Adrenal gland (tissue), 19 donors: ENCODE measurements at places on chromosomes 6 and 20. TPM values are rescaled to one million over a fixed set of nuclear protein-coding genes. Genes with fewer than 3 reads are reported as not detected.

The CCM2L gene
- 6.2 TPM for total RNA-seq

GRCh38 chr6:345747-346385, 45.7 kb upstream of the IRF4 start:
- H3K36me3 ChIP-seq: peaks cover 10% of the 10 kb centered on the region
- peak; percentile 73 for DNase-seq

- H3K36me3 ChIP-seq: no peaks in the 10 kb centered on the region
- H3K27ac ChIP-seq: no peak overlapping the region
- no peaks in the 10 kb centered on the region for H3K27me3 ChIP-seq
- no peak for DNase-seq
- H3K4me1 ChIP-seq: peaks cover 15% of the 10 kb centered on the region
- H3K4me3 ChIP-seq: no peak overlapping the region
Measured at GRCh38 chr20:48284837-48285236, 499.6 kb upstream of the SULF2 start.

DNA sequence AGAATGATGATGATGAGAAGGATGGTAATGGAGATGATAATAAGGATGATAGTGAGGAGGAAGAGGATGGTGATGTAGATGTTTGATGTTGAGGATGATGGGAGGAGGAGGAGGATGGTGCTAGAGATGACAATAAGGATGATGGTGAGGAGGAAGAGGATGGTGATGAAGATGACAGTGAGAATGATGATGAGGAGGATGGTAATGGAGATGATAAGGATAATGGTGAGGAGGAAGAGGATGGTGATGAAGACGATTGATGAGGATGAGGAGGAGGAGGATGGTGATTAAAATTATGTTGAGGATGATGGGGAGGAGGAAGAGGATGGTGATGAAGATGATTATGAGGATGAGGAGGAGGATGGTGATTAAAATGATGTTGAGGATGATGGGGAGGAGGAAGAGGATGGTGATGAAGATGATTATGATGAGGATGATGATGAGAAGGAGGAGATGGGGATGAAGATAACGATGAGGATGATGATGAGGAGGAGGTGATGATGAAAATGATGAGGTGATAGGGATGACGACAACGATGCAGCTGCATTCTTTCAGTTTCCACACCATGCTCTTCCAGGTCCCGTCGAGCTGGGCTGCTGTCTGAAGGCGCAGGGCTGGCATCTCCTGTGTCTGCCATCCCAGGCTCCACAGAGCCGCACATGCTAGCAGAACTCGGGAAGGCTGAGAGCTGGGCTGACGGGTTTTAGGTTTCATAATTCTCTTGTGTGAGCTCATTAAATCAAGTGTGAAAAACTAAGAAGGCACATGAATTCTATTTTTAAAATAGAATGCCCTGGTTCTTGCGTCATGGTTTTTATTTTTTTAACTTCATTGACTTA, 274.9 kb downstream of the SMOC2 start:
- H3K27ac ChIP-seq: no peak overlapping the region
- no peaks in the 10 kb centered on the region for H3K36me3 ChIP-seq
- H3K4me1 ChIP-seq: no peaks in the 10 kb centered on the region
- no peak overlapping the region for H3K4me3 ChIP-seq

The PRRC2A gene
- total RNA-seq: 103 TPM

The TAAR9 gene
- total RNA-seq: not detected

The DCDC2 gene
- 1.1 TPM for total RNA-seq

The RRAGD gene
- 35.4 TPM for total RNA-seq

GRCh38 chr6:144845186-144845585, 560.1 kb downstream of the UTRN start:
- no peaks in the 10 kb centered on the region for H3K27me3 ChIP-seq
- no peak overlapping the region for H3K4me3 ChIP-seq
- H3K27ac ChIP-seq: no peak overlapping the region
- peaks cover 5% of the 10 kb centered on the region for H3K4me1 ChIP-seq
- no peaks in the 10 kb centered on the region for H3K36me3 ChIP-seq
- DNase-seq: no peak

- H3K36me3 ChIP-seq: no peaks in the 10 kb centered on the region
- no peaks in the 10 kb centered on the region for H3K4me1 ChIP-seq
- H3K27me3 ChIP-seq: no peaks in the 10 kb centered on the region
- H3K4me3 ChIP-seq: no peak overlapping the region
Measured at GRCh38 chr6:154482858-154483257, 27.6 kb downstream of the CNKSR3 start.

The PET117 gene
- total RNA-seq: 15.2 TPM

- H3K4me1 ChIP-seq: no peaks in the 10 kb centered on the region
- DNase-seq: no peak
- H3K4me3 ChIP-seq: no peak overlapping the region
- H3K27ac ChIP-seq: no peak overlapping the region
- H3K27me3 ChIP-seq: no peaks in the 10 kb centered on the region
Measured at GRCh38 chr20:14727485-14728150, 390.2 kb upstream of the FLRT3 start.

The SLC25A27 gene
- total RNA-seq: 16.7 TPM

DNA sequence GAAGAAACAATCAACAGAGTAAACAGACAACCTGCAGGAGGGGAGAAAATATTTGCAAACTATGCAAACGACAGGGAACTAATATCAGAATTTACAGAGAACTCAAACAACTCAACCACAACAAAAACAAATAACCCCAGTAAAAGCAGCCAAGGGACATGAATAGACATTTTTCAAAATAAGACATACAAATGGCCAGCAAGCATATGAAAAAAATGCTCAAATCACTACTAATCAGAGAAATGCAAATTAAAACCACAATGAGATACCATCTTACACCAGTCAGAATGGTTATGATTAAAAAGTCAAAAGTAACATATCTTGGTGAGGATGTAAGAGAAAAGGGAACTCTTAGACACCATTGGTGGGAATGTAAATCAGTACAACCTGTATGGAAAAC, 215.0 kb downstream of the THBS2 start:
- H3K4me3 ChIP-seq: no peak overlapping the region
- no peaks in the 10 kb centered on the region for H3K27me3 ChIP-seq
- no peak for DNase-seq
- no peak overlapping the region for H3K27ac ChIP-seq
- H3K36me3 ChIP-seq: no peaks in the 10 kb centered on the region

- H3K4me1 ChIP-seq: no peaks in the 10 kb centered on the region
- no peaks in the 10 kb centered on the region for H3K36me3 ChIP-seq
- no peaks in the 10 kb centered on the region for H3K27me3 ChIP-seq
- H3K4me3 ChIP-seq: no peak overlapping the region
Measured at GRCh38 chr20:8515810-8516435, 383.9 kb downstream of the PLCB1 start.

DNA sequence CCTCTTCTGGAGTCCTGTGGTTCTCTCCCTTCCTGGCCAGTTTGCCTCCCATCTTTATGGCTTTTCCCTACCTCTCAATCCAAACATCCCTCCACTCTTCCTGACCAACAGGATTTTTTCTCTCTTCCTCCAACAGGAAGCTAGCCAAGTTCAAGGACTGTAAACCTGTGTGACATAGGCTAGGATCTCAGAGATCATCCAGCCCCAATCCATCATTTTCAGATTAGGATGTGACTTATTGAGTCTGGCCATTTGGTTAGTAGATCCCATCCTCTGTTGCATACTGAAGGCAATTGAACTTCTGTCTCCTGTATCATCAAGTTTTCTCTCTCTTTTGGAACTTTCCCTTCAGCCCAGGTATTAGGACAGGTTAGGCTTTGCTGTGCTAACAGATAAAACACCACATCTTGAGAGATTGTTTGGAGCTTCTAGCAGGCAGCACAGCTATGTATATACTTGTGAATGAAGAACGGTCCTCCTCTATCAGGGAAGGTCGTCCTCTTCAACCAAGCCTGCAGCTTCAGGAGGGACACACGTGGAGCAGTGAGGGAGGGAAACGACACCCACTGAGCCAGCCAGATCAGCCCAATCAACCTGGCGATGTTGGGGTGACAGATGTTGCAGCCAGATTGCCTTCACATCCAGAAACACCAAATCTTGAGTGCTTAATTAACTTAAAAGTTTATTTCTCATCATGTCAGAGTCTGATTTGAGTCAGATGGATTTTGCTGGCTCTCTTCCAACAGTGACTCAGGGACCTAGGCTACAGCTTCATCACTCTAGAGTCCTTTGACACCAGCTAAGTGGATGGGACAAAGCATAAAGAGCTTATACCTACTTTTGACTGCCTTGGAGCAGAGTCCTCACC, 106.8 kb downstream of the GJA10 start:
- H3K27me3 ChIP-seq: no peaks in the 10 kb centered on the region
- H3K27ac ChIP-seq: no peak overlapping the region

DNA sequence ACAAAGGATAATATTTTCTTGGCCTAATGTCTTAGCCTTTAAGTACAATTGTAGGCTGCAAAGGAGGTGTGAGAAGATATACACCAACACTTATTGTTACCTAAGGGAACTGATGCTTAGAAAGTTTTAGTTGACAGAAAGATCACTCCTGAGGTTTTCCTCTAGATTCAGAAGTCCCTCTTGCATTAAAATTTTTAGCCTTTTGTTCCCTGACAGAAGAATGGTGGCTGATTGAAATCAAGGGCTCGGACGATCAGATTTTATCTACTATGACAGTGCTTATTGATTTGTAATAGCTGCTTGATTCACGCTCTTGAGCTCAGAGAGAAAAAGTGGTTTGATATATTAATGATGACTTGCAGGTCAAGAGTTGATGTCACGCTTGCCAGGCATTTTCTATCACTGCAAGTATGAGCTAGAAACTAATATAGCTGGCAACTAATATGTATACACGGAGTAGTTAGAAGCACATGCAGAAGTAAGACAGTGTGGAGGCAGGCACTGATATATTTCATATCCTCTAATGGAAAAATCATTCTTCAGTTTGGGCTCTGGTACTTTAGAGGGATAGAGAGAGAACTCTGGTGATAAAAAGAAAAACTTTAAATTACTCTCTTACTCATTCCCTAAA, 246.6 kb upstream of the ID4 start:
- no peaks in the 10 kb centered on the region for H3K27me3 ChIP-seq
- no peak for DNase-seq
- H3K4me3 ChIP-seq: no peak overlapping the region

DNA sequence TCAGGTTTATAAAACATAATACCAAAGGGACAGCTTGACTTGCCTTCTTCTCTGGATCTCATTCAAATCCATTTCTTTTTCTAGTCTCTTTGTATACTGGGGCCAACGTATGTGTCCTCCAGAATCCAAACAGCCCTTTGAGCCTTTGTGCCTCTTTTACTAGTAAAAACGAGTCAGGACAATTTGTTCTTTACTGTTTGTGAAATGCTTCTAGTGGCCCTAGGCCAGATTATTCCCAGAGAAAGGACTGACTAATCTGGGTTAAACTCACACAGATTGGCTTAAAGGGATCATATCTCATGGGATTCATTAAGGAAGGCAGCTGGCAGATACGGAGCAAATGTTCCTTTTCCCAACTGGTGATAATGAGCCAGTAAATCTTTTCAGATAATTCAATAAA, 32.1 kb upstream of the MANEA start:
- no peak overlapping the region for H3K4me3 ChIP-seq
- H3K4me1 ChIP-seq: peaks cover 4% of the 10 kb centered on the region
- H3K27me3 ChIP-seq: no peaks in the 10 kb centered on the region

GRCh38 chr6:10248378-10248843, 166.5 kb downstream of the TFAP2A start:
- no peaks in the 10 kb centered on the region for H3K4me1 ChIP-seq

GRCh38 chr6:52498538-52499017, 78.3 kb downstream of the TRAM2 start:
- H3K27me3 ChIP-seq: no peaks in the 10 kb centered on the region
- no peak for DNase-seq
- H3K27ac ChIP-seq: no peak overlapping the region
- no peak overlapping the region for H3K4me3 ChIP-seq

DNA sequence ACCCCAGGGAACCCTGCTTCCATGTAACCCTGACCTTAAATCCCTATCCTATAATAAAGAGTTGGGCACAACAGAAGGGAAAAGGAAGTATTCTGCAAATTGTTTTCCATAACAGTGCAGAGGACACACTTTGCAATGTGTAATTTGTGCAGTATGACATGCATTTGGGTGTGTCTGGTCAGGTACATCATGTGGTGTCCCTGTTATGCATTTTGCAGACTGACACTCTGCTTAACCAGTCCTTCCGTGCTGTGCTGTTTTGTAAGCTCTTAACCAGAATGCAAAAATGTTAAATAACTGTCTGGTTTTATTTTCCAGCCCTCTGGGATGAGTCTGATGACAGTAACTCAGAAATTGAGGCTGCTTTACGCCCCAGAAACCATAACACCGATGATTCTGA, 57.0 kb upstream of the XRN2 start:
- no peak overlapping the region for H3K4me3 ChIP-seq
- DNase-seq: no peak
- no peak overlapping the region for H3K27ac ChIP-seq
- H3K4me1 ChIP-seq: no peaks in the 10 kb centered on the region
- no peaks in the 10 kb centered on the region for H3K36me3 ChIP-seq

GRCh38 chr6:33433001-33433543, 13.2 kb downstream of the SYNGAP1 start:
- no peak overlapping the region for H3K4me3 ChIP-seq
- H3K36me3 ChIP-seq: no peaks in the 10 kb centered on the region
- no peaks in the 10 kb centered on the region for H3K27me3 ChIP-seq
- no peak for DNase-seq

The CST2 gene
- total RNA-seq: not detected

- H3K27me3 ChIP-seq: no peaks in the 10 kb centered on the region
- no peak overlapping the region for H3K4me3 ChIP-seq
Measured at GRCh38 chr20:9440892-9441291, 73.5 kb upstream of the LAMP5 start.

DNA sequence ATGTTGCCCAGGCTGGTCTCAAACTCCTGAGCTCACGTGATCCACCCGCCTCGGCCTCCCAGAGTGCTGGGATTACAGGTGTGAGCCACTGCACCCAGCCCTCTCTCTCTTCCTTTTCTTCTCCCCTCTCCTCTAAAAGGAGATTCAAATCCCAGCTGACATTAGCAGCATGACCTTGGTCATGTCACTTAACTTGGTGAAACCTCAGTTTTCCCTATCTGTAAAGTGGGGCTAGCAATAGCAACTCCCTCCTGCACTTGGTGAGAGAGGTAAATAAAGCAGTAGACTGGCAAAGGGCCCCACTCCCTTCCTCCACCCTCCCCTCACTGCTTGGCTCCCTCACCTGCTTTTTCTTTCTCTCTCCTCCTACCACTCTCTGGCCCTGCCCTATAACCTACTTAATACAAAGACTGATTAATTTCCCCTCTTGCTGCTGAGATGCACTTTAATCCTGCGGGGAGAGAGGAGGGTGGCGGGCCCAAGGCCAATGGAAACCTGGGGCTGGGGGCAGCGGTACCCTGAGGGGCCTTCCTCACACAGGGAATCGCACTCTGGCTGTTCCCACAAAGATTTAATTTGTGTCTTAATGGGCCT, 54.2 kb upstream of the ZFAND3 start:
- no peak overlapping the region for H3K27ac ChIP-seq
- no peak overlapping the region for H3K4me3 ChIP-seq
- H3K36me3 ChIP-seq: no peaks in the 10 kb centered on the region
- no peaks in the 10 kb centered on the region for H3K4me1 ChIP-seq

The COL9A1 gene
- total RNA-seq: not detected

The MYBL2 gene
- 1.0 TPM for total RNA-seq

The TFAP2D gene
- not detected for total RNA-seq

The WFDC12 gene
- not detected for total RNA-seq

- H3K27me3 ChIP-seq: peaks cover 18% of the 10 kb centered on the region
- no peak overlapping the region for H3K4me3 ChIP-seq
- no peak for DNase-seq
Measured at GRCh38 chr20:22490287-22491193, 93.8 kb downstream of the FOXA2 start.
